HTR-8/SVneo (cell line): ENCODE measurements at places on chromosomes 11 and 22.

GRCh38 chr22:46931414-46931813 is 169.0 kb downstream of the TBC1D22A start:
- peak; percentile 27 for DNase-seq

- no peak for DNase-seq
These were observed 1.1 kb upstream of the CNTN5 start for GRCh38 chr11:99019696-99020095.

GRCh38 chr11:102453302-102453695 is 734 bp upstream of the TMEM123 start:
- no peak for DNase-seq

GRCh38 chr22:44680058-44680457 is 21.9 kb upstream of the PRR5 start:
- no peak for DNase-seq

- DNase-seq = no peak
These were observed 458.8 kb upstream of the CNTN5 start for GRCh38 chr11:98561877-98562395.

- no peak for DNase-seq
These were observed 101.0 kb downstream of the PTPRJ start for GRCh38 chr11:48081151-48082010.

DNA sequence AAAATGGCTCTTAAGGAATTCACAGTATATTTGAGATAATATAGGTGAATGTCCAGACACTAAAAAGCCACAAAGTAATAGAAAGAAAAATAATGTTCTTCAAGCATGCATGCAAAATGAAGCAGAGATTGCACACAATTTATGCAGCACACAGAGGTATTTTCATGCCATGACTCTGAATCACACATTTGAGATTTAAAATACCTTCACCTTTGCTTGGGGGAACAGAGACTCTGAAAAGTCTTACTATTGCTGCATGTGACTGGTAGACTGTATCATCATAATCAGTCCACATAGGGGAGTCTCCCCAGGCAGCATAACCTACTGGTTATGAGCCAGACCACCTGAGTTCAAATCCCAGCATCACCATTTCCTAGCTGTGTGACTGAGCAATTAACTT is 96.2 kb downstream of the RCN1 start:
- DNase-seq = no peak

- peak; percentile 96 for DNase-seq
These were observed 1.4 kb downstream of the PLXNB2 start for GRCh38 chr22:50305923-50306566.

GRCh38 chr11:65785319-65786007 is 1.4 kb upstream of the OVOL1 start:
- DNase-seq = no peak

DNA sequence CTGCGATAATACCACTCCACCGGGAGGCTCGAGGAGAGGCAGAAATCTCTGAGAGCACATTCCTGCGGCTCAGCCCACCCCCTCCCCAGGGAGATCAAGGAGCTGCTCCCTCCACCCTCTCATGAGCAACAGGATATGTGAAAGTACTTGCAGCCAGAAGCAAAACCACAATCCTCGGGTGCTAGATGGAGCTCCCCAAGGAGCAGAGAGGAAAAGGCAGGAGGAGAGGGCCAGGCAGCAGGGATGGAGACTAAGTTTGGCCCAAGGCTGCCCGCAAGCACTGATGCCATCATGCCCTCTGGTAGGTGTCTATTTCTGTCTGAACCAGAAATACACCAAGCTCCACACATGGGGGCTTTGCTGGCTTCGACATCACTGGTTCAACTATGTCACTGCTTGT is 22.3 kb downstream of the VPS37C start:
- no peak for DNase-seq

- DNase-seq = no peak
These were observed 14.7 kb downstream of the LAYN start for GRCh38 chr11:111555255-111555654.

DNA sequence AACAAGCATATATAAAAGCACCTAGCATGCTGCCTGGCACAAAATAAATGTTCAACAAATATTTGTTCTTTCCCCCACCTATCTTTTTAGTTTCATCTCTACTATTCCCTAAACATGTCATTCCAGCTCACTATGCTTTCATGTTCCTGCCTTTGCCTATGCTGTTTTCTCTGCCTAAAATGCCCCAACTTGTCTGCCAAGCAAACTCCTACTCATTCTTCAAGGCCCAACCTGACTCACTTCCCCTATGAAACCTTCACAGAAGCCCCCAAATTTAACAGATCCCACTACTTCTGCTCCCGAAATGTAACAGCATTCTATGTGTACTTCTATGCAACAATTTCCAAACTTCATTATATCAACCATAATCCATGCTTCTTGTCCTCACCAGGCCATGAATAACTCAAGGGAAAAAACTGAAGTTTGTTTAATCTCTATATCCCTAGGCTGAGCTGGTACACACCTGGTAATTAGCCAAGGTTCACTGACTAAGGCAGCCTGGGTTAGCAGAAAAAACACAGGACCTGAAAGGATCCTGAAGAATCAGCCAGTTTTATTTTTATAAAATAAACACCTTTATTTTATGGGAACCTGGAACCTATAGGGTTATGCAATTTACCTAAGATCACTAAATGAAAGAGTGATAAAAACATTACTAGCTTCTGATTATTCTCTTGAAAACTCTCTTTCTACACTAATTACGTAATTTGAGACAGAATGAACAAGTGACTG is 72.2 kb downstream of the PAK1 start:
- DNase-seq = no peak

DNA sequence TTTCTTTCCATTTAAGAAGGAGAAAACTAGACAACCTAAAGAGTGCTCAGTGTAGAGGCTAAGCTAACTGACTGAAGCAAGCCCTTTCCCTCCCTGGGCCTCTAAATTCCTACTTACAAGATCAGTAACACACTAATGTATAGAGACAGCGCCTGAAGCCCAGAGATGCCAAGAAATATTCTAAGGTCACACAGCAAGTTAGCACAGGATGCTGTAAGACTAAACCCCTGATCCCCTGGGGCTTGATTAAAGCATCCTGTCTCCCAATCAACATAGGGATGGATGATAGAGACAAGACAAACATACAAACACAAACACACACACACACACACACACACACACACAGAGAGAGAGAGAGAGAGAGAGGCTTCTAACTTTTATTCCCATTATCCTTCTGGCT is 5.6 kb downstream of the LARGE1 start:
- no peak for DNase-seq

DNA sequence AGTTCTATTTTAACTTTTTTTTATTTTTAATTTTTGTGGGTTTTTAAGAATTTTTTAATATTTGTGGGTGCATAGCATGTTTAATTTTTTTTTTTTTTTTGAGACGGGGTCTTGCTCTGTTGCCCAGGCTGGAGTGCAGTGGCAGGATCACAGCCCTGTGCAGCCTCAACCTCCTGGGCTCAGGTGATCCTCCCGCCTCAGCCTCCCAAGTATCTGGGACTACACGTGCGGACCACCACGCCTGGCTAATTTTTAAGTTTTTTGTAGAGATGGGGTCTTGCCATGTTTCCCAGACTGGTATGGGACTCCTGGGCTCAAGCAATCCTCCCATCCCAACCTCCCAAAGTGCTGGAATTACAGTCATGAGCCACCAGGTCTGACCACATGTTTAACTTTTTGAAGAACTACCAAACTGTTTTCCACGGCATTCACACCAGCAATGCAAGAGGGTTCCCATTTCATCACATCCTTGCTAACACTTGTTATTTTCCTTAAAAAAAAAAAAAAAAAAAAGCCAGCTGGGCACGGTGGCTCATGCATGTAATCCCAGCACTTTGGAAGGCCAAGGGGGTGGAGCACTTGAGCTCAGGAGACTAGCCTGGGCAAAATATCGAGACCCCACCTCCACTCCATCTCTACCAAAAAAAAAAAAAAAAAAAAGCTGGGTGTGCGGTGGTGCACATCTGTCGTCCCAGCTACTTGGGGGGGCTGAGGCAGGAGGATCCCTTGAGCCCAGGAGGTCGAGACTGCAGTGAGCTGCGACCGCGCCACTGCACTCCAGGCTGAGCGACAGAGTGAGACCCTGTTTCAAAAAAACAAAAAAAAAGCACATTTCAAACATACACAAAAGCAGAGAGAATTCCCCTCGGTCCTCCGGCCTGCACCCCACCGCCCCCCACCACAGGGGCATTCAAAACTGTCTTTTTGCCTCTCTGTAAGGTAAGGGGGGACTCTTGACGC is 16.7 kb upstream of the TXNRD2 start:
- DNase-seq = no peak

DNA sequence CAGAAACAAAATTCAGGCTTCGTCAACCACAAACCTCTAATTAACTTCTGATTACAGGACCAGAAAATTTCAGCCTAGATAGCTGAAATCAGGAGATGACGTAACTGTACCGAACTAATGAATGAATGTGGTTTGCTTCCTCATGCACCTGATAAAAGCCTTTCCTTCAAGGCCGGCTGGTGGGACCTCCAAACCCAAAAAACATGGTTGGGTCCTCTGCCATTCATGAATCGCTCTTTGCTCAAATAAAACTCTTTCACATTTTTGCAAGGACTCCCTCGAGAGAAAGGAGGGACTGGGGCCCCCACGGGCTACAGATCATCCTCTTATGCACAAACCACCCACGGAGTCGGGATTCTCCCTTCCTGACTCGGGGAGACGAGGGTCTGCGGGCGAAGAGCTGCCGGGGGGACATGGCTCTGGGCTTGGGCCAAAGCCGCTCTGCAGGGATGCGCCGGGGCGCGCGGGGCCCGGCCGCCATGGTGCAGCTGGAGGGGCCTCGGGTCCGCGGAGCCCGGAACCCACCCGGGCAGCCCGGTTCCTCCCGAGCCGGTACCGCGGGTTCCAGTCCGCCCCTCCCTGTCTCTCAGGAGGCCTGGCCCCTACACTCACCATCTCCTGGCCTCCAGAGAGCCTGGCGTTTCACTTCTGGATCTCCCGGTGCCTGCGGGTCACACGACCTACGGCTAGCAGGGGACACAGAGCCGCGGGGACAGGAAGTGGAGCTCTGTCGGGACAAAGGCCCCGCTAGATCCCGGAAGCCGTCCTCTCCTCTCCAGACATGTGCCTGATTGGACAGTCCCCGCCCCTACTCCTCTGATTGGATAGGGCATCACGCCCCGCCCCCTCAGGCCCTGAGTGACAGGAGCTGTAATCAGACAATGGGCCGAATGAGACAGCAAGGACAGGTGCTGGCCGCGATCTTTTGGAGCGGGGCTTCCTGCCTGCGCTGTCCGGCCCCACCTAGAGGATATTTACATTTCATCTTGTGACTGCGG is at the start of gene ZNF195:
Gene ZNF195 (minus strand): TSS at position 721 of the 998 bp plus-strand sequence. CDS start 106 bp downstream, at position 615.
- peak; percentile 98 for DNase-seq

GRCh38 chr22:45553351-45554039 is 50.8 kb downstream of the FBLN1 start:
- DNase-seq = peak; percentile 85

DNA sequence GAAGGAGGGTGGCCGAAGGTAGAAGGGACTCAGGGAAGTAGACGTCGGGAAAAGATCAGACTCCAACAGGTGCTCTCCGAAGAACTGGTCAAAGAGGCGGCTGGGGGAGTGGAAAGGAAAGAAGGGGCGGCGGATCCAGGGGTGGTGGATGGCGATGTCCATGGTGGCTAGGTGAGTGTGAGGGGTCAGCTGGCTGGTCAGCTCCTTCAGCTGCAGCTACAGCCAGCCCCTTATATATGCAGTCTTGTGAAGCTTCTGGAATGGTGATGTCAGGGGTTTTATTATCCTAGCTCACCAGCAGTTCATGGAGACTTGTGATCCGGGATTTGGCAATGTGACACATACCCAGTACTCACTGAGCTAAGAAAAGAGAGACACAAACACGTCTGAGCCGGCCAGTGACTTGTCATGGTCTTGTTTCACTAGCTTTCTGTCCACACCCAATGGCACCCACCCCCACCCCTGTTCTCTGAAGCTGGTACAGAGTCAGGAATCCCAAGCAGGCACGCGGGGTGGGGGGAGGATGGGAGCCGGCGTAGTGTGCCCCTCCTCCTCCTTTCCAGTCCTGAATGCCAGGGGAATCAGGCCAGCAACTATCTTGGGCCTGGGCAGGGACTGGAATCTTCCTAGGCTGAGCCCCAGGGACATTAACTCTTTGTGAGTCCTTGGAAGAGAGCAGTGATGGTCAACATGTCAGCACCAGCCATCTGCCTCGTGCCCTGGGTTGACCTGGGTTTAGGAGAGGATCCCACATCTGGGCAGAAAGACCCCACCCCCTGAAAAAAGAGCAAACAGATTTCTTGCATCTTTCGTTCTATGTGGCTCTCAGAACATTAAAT is at the start of gene CRYAB:
Gene CRYAB (minus strand): TSS at position 208 of the 839 bp plus-strand sequence. CDS start 46 bp downstream, at position 162.
- peak; percentile 24 for DNase-seq

DNA sequence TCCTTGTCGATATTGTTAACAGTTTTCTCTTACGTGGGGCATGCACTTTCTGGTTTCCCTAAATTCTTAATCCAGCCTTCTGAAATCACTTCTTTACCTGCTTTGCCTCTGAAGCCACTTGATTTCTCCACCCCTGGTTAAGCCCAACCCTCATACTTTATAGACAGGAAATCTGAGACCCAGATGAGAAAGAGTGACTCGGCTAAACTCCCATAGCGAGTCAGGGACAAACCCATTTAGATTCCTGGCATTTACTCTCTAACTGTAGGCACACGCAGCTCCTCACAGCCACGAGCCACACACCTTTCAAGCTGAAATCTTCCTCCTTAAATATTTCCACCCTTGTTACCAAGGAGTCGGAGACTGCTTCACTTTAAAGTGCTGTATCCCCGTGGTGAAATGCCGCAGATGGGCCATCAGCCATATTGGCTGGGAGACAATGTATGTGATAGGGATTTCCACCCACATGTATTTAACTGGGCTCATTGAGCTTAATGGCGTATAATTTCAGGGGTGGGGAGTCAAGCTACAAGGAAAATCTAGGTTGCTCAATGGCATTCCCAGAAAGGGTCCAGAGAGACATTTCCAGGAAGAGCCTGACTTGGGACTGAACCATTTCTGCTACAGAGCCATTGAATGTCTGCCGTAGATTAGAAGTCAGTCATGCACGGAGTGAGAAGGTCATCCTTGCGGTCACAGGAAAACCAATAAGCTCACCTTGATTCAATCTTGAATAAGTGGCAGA is 49.9 kb upstream of the GRK3 start:
- no peak for DNase-seq

- no peak for DNase-seq
These were observed 32.9 kb downstream of the PPME1 start for GRCh38 chr11:74203966-74204365.

DNA sequence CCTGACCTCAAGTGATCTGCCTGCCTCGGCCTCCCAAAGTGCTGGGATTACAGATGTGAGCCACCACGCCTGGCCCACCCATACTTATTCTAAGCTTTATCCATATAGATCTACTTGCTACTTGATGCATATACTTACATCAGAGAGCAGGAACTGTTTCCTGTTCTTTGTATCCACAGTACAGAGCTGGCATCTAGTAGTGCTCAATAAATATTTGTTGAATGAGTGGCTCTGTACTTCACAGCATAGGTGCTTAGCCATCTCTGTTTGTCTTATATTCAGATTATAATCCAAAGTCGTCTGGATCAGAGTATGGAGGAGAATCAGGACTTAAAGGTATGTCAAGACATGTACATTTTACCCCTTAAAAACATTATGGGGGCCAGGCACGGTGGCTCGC is 38.6 kb upstream of the DLAT start:
- DNase-seq = no peak
